MG63 (cell line): ENCODE measurements at places on chromosomes 6 and 20.

GRCh38 chr6:7909323-7910276 lies 988 bp downstream of the TXNDC5 start:
- DNase-seq, result peak; percentile 77

GRCh38 chr6:150196942-150197745 lies 54.3 kb downstream of the PPP1R14C start:
- no peak for DNase-seq

GRCh38 chr20:46027245-46027853 lies 1.7 kb upstream of the SLC12A5 start:
- DNase-seq, result peak; percentile 29

DNA sequence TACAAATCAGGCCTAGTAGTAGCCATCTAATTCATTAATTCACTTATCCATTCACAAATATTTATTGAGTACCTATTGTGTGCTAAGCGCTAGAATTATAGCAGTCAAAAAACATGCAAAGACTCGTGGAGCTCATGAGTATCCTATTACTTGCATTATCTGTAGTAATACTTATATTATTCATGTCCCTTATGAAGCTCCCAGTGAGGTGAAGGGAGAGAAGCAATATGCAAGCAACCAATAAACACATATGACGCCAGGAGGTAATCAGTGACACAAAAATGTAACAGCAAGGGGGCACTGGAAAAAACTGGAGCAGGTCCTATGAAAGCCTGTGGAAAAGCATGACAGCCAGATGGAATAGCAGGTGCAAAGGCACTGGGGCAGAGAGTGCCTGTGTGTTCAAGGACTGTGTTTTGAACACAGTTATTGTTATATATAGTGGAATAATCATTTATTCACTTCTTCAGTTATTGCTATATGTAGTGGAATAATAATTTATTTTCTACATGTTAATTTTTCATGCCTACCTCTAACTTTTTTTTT lies 109.5 kb downstream of the KIF13A start:
- DNase-seq, result no peak

GRCh38 chr20:12644461-12644860 lies 364.3 kb upstream of the SPTLC3 start:
- no peak for DNase-seq

DNA sequence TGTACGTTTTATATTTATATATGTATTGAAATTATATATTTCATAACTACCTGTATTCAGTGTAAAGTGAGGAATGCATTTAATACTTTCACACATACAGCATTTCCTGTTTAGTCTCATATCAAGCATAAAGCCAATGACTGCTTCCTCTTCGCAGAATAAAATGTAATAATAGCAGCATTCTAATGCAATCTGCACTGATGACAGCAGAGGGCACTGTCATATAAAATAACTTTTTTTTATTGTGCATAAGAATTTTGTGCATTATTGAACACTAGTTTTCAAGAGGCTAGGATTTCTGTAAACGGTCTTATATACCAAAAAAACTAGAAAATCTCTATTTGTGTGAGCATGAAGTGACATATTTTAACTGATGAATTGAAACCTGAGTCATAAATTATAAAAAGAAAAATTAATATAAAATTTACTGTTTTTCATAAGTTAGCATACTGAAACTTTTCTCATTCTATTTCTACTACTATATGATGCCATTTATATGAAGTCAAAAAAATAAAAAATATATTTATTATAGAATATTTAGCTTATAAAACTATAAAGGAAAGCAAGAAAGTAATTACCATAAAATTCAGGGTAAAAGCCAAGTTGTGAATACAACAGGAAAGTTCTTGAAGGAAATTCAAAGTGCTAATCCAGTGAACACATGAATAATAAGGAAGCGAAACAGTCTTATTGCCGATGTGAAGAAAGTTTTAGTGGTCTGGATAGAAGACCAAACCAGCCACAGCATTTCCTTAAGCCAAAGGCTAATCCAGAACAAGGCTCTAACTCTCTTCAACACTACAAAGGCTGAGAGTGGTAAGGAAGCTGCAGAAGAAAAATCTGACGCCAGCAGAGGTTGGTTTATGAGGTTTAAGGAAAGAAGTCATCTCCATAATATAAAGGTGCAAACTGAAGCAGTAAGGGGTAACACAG lies 36.3 kb downstream of the RNF146 start:
- peak; percentile 6 for DNase-seq

GRCh38 chr6:41336824-41337223 lies 1.4 kb downstream of the NCR2 start:
- no peak for DNase-seq

- DNase-seq, result peak; percentile 17
These were observed 247.0 kb downstream of the ATXN1 start for GRCh38 chr6:16514249-16514648.

GRCh38 chr6:66418906-66419305 lies 711.9 kb upstream of the EYS start:
- no peak for DNase-seq

DNA sequence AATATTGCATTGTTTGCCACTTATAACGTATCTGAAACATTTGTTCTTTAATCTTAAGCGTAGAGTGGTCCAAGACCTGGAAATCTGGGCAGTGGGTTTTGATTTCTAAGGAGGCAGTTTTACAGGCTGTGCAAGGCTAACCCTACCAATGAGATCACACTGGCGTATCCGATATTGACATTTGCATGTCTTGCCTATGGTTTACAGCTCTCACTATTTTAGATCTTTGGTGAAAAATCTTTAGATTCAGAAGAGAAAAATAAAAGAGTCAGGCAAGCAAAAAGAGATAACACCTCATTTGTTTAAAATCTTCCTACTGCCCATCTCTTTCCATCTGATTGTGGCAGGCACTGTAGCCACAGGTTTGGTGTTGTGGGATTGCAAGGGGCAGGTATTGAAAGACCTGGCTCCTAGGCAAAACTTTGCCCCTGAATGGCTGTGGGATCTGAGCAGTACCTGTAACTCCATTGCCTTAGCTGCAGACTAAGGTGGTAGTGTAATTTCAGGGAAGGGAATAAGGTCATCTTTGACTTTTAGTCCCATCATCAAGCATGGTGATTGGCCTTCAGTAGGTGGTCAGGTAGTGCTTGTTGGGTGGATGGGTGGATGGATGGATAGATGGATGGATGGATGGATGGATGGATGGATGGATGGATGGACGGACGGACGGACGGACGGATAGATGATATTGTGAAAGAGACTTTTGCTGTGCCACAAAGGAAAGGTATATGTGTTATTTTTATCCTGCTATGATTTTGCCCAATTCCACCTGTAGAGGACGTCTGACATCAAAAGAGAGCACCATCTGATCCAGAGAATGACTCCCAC lies 1.9 kb downstream of the TNFAIP3 start:
- no peak for DNase-seq
